ENCODE measurements at places on chromosomes 7 and 10. TPM values are rescaled to one million over a fixed set of nuclear protein-coding genes. Genes with fewer than 3 reads are reported as not detected.

The ITIH5 gene
- total RNA-seq, result 3.4 TPM

DNA sequence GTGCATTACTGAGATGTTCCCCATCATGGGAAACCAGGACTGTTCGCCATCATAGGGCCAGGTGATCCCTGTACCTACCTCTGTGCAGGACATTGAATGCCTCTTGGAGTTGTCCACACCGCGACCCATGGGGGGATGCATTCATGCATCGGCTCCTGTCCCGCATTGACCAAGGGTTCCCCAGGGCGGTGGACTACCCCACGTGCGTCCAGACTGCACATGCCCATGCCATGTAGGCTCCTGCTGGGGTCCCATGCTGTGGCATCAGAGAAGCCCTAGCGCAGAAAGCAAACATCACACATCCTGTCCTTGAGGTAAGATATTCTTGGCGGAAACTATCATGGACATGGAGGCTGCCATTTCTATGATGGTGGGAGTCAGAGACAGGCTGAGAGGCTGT is 121.6 kb upstream of the UNC5B start:
- H3K4me1 ChIP-seq, result no peaks in the 10 kb centered on the region
- no peak for DNase-seq
- H3K4me3 ChIP-seq, result no peak overlapping the region
- no peaks in the 10 kb centered on the region for H3K27me3 ChIP-seq
- no peak overlapping the region for H3K27ac ChIP-seq

The AS3MT gene
- total RNA-seq, result 4.4 TPM

- H3K4me1 ChIP-seq, result no peaks in the 10 kb centered on the region
- no peak for DNase-seq
- no peak overlapping the region for H3K27ac ChIP-seq
- no peak overlapping the region for H3K4me3 ChIP-seq
- no peaks in the 10 kb centered on the region for H3K36me3 ChIP-seq
Measured at GRCh38 chr10:4217653-4218052, 432.6 kb upstream of the KLF6 start.

GRCh38 chr7:81846398-81846797 is 76.6 kb upstream of the HGF start:
- H3K27me3 ChIP-seq, result no peaks in the 10 kb centered on the region
- no peak overlapping the region for H3K27ac ChIP-seq
- no peak for DNase-seq

The HYAL4 gene
- total RNA-seq, result not detected

The MSMB gene
- 8.4 TPM for total RNA-seq

- H3K4me3 ChIP-seq, result peak overlapping the region; percentile 47
- no peaks in the 10 kb centered on the region for H3K36me3 ChIP-seq
- H3K27ac ChIP-seq, result peak overlapping the region; percentile 88
- no peak for DNase-seq
Measured at GRCh38 chr7:150404172-150404804, 25.2 kb downstream of the ZNF775 start.

DNA sequence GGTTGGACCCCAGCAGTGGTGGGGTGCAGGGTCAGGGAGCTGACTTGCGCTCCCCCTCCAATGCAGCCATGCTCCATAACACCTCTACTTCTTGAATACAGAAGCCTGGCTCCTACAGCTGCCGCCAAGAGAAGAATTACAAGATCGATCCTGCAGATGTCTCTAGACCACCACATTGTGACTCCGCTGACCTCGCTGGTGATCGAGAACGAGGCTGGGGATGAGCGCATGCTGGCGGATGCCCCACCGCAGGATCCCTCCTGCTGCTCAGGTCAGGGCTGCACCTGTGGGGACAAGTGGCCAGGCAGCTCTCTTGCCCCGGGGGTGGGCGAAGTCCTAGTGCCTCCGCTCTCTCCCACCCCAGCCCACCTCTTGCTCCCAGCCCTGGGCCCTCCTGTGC is 31.7 kb downstream of the ITIH2 start:
- H3K27ac ChIP-seq, result no peak overlapping the region
- no peaks in the 10 kb centered on the region for H3K36me3 ChIP-seq
- H3K4me1 ChIP-seq, result no peaks in the 10 kb centered on the region
- no peak for DNase-seq
- no peak overlapping the region for H3K4me3 ChIP-seq

DNA sequence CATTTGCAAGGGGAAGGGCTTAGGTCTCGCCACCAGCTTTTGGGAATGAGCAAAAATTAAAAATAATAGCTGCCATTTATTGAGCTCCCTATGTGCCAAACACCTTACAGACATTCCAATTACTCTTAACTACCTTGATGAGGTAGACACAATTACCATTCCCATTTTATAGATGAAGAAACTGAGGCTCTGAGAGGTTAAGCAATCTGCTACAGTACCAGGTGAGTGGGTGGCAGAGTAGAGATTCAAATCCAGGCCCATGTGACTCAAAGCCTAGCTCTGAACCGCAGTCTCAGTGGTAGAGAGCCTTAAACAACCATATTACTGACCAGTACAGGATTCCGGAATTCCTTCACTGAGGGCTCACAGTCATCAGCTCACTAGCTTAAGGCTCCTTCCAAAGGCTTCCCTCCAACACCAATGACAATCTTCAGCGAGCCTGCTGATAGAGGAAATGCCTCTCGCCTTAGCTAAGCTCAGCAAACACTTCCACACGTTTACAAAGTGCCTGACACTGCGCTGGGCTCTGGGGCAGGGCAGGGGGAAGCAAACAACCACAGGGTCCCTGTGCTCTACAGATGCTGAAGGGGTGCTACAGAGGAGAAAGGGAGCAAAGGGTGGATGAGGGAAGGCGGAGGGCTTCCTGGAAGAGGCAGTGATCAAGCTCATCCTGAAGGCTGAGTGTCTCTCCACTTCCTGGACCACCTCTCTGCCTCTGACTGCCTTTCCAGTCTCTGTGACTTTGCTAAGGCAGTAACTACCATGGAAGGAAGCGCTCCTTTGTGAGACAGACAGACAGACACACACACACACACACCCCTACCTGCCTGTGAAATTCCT is 7.4 kb downstream of the LRRC20 start:
- H3K4me1 ChIP-seq, result peaks cover 24% of the 10 kb centered on the region
- H3K4me3 ChIP-seq, result no peak overlapping the region
- no peaks in the 10 kb centered on the region for H3K36me3 ChIP-seq
- DNase-seq, result no peak

GRCh38 chr7:151597541-151598444 is 78.1 kb upstream of the RHEB start:
- peaks cover 43% of the 10 kb centered on the region for H3K4me1 ChIP-seq
- no peak overlapping the region for H3K27ac ChIP-seq
- H3K4me3 ChIP-seq, result no peak overlapping the region

The STOX1 gene
- 1.5 TPM for total RNA-seq

DNA sequence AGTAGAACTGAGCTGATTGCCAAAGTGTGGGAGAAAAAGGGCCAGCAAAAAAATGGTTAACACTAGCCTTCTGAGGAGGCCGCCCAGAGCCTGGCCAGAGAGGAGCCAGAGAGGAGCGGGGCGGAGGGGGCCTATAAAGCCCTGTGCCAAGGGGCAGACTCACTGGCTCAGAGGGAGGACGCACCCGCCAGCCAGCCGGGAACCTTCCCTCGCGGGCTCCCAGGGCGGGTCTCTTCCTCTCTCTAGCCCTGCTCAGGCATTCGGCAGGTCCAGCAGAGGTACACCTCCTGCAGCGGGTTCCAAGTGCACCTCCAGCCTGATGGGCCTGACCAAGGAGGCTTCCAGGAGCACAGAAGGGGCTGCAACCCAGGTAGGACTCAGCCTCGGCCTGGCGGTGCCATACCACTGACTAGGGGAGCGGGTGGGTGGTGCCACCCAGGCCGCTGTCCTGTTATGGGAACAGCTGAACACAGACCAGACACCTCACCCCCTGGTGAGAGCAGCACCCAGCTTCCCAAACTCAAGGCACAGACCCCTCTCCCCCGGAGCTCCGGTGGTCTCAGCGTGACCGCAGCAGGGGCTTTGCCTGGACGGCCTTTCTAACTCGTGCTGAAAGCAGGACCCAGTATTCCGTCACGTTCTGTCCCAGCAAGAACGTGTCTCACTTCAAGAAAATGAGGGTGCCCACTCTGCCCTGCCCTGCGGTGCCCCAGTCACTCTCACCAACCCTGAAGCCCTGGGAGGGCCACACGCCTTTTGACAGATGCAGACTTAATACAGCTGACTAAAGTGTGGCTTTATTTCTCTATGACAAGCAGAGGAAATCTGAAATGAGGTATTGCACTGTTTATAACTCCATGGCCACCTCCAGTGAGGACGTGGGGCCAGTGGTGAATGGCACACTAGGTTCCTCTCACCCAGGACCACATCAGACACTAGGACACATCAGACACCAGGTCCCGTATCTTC is at the start of gene GPER1:
Gene GPER1 (plus strand): TSS at position 162 of the 969 bp plus-strand sequence. CDS start 3,616 bp downstream, outside the sequence.
- peaks cover 51% of the 10 kb centered on the region for H3K4me1 ChIP-seq
- peak within 1 kb of the TSS; percentile 40 for H3K4me3 ChIP-seq
- peak within 1 kb of the TSS; percentile 65 for H3K27ac ChIP-seq
- peaks cover 23% of the 10 kb centered on the region for H3K36me3 ChIP-seq
- DNase-seq, result no peak
- H3K27me3 ChIP-seq, result no peaks in the 10 kb centered on the region

DNA sequence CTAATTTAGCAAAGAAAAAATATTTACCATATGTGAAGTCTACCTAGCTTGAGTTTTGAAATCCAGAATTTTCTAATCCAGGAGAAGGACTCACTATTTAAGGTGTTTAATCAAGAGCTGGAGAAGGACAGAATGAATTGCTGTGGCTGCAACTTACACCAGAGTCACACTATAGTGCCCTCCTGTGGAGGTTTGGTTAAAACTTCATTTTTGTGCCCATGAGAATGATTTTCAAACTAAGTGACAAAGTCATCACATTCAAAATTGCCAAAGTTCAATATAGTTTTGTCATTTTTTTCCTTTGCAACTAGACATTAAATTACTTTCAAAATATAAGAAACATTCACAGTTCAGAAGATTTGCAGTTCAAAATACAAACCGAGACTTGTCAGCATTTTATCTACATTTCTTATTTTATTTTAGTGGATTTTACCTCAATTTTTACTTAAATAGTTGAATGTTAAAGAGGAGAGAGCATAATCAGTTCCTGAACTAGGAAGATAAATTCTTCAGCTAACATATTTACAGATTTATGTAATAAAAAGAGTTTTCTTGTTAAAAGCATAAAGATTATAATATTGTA is 70.7 kb downstream of the CABCOCO1 start:
- H3K36me3 ChIP-seq, result no peaks in the 10 kb centered on the region
- no peak overlapping the region for H3K4me3 ChIP-seq
- no peak for DNase-seq
- H3K27ac ChIP-seq, result no peak overlapping the region
- H3K27me3 ChIP-seq, result no peaks in the 10 kb centered on the region
- no peaks in the 10 kb centered on the region for H3K4me1 ChIP-seq

The CALML3 gene
- 227 TPM for total RNA-seq

- DNase-seq, result no peak
- H3K27me3 ChIP-seq, result no peaks in the 10 kb centered on the region
- no peak overlapping the region for H3K4me3 ChIP-seq
- no peaks in the 10 kb centered on the region for H3K4me1 ChIP-seq
- H3K36me3 ChIP-seq, result no peaks in the 10 kb centered on the region
Measured at GRCh38 chr10:123398180-123398591, 244.0 kb downstream of the BUB3 start.

DNA sequence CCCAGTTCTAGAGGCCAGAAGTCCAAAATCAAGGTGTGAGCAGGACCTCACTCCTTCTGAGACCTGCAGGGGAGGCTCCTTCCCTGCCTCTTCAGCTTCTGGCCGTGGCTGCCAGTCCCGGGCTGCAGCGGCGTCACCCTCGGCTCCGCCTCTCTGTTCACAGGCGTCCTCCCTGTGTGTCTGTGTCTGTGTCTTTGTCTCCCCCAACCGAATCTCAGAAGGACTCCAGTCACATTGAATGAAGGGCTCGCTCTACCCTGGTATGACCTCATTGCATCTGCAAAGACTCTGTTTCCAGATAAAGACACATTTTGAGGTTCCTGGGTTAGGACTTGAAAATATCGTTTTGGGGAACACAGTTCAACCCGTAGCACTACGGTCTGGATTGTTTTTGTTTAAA is 33.1 kb upstream of the GALNT11 start:
- H3K27ac ChIP-seq, result no peak overlapping the region
- H3K4me1 ChIP-seq, result no peaks in the 10 kb centered on the region
- no peaks in the 10 kb centered on the region for H3K36me3 ChIP-seq
- H3K4me3 ChIP-seq, result no peak overlapping the region
- no peak for DNase-seq
- peaks cover 57% of the 10 kb centered on the region for H3K27me3 ChIP-seq

DNA sequence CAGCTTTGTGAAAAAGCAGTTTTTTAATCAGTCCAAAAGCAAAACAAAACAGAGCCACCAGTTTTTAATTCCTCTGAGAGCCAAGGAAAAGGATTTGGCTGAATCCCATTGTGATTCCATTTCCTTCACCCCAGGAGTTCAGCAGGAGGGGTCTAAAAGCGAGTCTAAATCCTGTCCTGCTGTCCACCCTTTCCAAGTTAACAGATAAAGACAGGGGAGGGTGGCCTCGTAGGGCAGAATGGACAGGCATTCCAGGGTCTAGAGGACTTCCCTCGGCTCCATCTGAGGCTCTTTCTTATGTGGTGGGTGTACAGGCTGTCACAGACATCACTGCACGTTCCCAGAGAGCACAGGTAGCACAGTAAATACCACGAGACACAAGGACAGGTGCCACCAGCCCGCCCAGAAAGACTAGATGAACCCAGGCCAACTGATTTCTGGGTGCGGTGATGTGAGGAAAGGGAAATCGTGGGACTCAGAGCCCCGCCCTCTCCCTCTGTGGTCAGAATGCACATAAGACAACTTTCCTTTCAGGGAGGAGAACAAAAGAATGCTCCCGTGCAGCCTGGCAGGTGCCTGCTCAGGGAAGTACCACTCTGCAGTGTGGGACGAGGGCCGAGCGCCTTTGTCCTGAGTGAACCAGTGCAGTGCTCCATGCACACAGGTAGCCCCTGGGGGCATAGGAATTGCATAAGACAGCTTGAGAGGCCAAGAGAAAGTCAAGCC is 119.7 kb downstream of the ABLIM1 start:
- H3K27me3 ChIP-seq, result no peaks in the 10 kb centered on the region
- no peaks in the 10 kb centered on the region for H3K36me3 ChIP-seq
- H3K4me3 ChIP-seq, result no peak overlapping the region
- H3K27ac ChIP-seq, result peak overlapping the region; percentile 63

The SLC13A4 gene
- 1.9 TPM for total RNA-seq

The SGCE gene
- 7.2 TPM for total RNA-seq

DNA sequence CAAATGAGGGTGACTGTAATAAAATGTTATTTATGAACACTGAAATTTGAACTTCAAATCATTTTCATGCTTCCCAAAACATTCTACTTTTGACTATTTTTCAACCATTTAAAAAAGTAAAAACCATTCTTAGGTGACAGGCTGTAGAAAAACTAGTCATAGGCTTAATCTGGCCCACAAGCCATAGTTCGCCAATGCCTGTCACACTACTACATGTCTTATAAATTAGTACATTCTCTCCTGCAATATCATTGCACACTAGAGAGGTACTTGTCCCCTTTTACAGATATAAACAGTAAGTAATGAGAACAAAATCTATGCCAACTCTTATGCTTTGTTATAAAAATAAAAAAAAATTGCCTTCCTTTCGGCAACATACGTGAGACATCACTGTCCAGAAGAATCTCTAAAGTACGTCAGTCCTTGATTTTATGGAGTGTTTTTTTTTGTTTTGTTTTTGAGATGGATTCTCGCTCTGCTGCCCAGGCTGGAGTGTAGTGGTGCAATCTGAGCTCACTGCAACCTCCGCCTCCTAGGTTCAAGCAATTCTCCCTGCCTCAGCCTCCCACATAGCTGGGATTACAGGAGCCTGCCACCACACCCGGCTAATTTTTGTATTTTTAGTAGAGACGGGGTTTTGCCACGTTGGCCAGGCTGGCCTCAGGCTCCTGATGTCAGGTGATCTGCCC is 23.2 kb downstream of the UPF2 start:
- H3K36me3 ChIP-seq, result no peaks in the 10 kb centered on the region
- no peaks in the 10 kb centered on the region for H3K27me3 ChIP-seq
- no peaks in the 10 kb centered on the region for H3K4me1 ChIP-seq
- no peak overlapping the region for H3K4me3 ChIP-seq
- DNase-seq, result no peak

The SH2D4B gene
- total RNA-seq, result not detected
